ENCODE measurements at places on chromosomes 5 and 9.

GRCh38 chr9:16828340-16829281, 41.9 kb downstream of the BNC2 start:
- no peak for DNase-seq

DNA sequence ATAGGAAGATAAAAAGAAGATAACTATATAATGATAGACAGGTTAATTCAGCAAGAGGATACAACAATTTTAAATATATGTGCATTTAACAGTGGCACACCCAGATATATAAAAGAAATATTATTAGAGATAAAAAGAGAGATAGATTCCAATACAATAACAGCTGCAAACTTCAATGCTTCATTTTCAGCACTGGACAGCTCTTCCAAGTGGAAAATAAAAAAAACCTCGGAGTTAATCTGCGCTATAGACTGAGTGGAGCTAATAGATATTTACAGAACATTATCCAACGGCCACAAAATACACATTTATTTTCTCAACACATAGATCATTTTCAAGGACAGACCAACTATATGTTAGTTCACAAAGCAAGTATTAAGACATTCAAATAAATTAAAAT, 1229.5 kb upstream of the CDH6 start:
- no peak for DNase-seq

DNA sequence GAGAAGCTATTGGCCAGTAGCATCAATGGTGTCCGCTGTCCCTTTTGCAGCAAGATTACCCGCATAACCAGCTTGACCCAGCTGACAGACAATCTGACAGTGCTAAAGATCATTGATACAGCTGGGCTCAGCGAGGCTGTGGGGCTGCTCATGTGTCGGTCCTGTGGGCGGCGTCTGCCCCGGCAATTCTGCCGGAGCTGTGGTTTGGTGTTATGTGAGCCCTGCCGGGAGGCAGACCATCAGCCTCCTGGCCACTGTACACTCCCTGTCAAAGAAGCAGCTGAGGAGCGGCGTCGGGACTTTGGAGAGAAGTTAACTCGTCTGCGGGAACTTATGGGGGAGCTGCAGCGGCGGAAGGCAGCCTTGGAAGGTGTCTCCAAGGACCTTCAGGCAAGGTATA, 10.8 kb downstream of the TRIM32 start:
- DNase-seq: no peak

- DNase-seq: no peak
Measured at GRCh38 chr5:151224372-151224771, 480 bp upstream of the CCDC69 start.

DNA sequence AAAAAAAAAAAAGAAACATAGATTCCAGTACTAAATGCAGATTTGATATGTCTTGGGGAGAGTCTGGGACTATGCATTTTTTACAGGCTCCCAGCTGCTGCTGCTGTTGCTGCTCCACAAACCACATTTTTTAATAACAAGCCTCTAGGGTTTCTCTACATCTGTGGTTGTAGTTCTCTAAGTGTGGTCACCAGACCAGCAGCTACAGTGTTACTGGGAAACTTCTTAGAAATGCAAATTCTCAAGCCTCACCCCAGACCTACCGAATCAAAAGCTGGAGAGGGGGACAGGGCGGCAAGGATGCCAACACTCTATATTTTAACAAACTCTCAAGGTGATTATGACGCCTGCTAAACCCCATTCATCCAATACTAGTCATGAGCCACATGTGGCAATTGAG, 293.4 kb upstream of the PTGER4 start:
- DNase-seq: no peak

- no peak for DNase-seq
Measured at GRCh38 chr9:87749335-87750035, 23.6 kb downstream of the CTSL start.

GRCh38 chr5:103915081-103915480, 352.5 kb upstream of the NUDT12 start:
- no peak for DNase-seq
